ENCODE measurements at places on chromosomes 6 and 20. TPM values are rescaled to one million over a fixed set of nuclear protein-coding genes. Genes with fewer than 3 reads are reported as not detected.

DNA sequence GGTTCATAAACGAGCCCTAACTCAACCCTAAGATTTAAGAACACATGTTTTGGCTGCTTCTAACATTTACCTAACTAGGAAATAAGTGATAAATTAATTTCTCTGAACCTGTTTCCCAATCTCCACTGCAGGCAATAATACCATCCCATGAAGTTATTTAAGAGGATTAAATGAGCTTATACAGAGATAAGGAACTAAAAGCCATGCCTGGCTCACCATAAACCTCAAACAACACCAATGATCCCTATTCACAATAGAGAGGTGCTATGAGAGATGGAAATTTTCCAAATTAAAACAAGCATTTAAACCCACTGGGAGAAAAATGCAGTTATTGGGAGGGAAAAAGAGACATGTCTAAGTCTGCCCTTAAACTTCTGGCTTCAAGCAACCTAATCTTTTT is 33.9 kb upstream of the KLHL31 start:
- no peak overlapping the region for H3K4me3 ChIP-seq
- no peak overlapping the region for H3K27ac ChIP-seq
- no peaks in the 10 kb centered on the region for H3K36me3 ChIP-seq
- no peak for DNase-seq
- no peaks in the 10 kb centered on the region for H3K4me1 ChIP-seq

GRCh38 chr6:54860132-54860531 is 13.6 kb downstream of the FAM83B start:
- DNase-seq: no peak
- H3K27ac ChIP-seq: no peak overlapping the region
- no peak overlapping the region for H3K4me3 ChIP-seq
- H3K36me3 ChIP-seq: no peaks in the 10 kb centered on the region

GRCh38 chr20:34709831-34710567 is 5.9 kb downstream of the TP53INP2 start:
- H3K4me1 ChIP-seq: peaks cover 45% of the 10 kb centered on the region
- H3K36me3 ChIP-seq: peaks cover 24% of the 10 kb centered on the region
- H3K27ac ChIP-seq: peak overlapping the region; percentile 94
- peak overlapping the region; percentile 72 for H3K4me3 ChIP-seq
- no peaks in the 10 kb centered on the region for H3K27me3 ChIP-seq

- H3K4me3 ChIP-seq: no peak overlapping the region
- H3K27ac ChIP-seq: no peak overlapping the region
- peaks cover under 1% of the 10 kb centered on the region for H3K4me1 ChIP-seq
- no peaks in the 10 kb centered on the region for H3K36me3 ChIP-seq
- no peaks in the 10 kb centered on the region for H3K27me3 ChIP-seq
Observed at GRCh38 chr6:170159022-170159965, 131.6 kb downstream of the DLL1 start.

DNA sequence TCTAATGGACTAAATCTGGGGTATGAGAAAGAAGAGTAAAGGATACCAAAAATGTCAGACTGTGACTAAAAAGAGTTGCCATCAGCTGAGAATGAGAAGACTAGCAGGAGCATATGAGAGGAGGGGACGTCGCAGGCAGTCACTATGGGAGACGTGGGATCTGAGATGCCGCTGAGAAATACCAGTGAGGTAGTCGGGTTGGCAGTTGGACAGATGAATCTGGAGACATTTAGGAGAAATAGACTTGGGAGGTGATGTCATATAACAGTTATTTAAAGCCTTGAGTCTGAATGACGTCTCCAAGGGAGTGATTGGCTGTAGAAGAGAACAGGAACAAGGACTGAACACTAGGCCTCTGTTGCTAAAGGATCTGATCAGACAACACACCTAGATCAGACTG is 51.5 kb upstream of the TRIM26 start:
- no peak overlapping the region for H3K27ac ChIP-seq
- H3K27me3 ChIP-seq: no peaks in the 10 kb centered on the region
- peaks cover 9% of the 10 kb centered on the region for H3K4me1 ChIP-seq
- H3K4me3 ChIP-seq: no peak overlapping the region

DNA sequence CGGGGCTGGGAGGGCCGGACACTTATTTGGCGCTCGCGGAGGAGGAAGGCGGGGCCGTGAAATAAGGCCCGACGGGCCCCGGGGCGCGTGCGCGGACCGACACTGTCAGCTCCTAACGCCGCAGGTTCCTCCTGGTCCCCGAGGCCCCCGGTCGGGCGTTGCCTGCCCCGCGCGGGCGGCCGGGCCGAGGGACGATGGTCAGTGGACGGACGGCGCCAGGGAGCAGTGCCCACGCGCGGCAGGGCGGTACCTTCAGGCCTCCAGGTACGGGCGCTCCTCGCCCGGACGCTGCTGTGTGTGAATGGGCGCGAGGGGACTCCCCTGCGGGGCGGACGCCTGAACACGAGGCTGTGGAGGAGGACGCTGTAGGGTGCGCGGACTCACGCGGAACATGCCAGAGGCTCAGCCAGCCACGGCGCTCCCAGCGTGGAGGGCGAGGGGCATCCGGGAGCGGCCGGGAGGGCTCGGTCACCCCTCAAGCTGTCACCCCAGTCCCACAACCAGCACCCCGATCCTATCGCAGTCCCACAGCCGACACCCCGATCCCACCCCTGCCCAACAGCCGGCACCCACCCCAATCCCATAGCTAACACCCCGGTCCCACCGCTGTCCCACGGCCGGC is 339 bp upstream of the GMEB2 start:
- no peaks in the 10 kb centered on the region for H3K27me3 ChIP-seq
- peak; percentile 99 for DNase-seq
- peaks cover 39% of the 10 kb centered on the region for H3K4me1 ChIP-seq
- H3K27ac ChIP-seq: peak overlapping the region; percentile 93
- no peaks in the 10 kb centered on the region for H3K36me3 ChIP-seq
- peak overlapping the region; percentile 70 for H3K4me3 ChIP-seq

GRCh38 chr20:10113746-10114145 is 79.0 kb downstream of the ANKEF1 start:
- H3K36me3 ChIP-seq: no peaks in the 10 kb centered on the region
- DNase-seq: no peak
- H3K27me3 ChIP-seq: no peaks in the 10 kb centered on the region
- no peak overlapping the region for H3K27ac ChIP-seq
- no peak overlapping the region for H3K4me3 ChIP-seq

- no peak overlapping the region for H3K27ac ChIP-seq
- H3K4me1 ChIP-seq: peaks cover 6% of the 10 kb centered on the region
- DNase-seq: no peak
- H3K36me3 ChIP-seq: no peaks in the 10 kb centered on the region
Observed at GRCh38 chr6:169865346-169866139, 114.1 kb downstream of the ERMARD start.

DNA sequence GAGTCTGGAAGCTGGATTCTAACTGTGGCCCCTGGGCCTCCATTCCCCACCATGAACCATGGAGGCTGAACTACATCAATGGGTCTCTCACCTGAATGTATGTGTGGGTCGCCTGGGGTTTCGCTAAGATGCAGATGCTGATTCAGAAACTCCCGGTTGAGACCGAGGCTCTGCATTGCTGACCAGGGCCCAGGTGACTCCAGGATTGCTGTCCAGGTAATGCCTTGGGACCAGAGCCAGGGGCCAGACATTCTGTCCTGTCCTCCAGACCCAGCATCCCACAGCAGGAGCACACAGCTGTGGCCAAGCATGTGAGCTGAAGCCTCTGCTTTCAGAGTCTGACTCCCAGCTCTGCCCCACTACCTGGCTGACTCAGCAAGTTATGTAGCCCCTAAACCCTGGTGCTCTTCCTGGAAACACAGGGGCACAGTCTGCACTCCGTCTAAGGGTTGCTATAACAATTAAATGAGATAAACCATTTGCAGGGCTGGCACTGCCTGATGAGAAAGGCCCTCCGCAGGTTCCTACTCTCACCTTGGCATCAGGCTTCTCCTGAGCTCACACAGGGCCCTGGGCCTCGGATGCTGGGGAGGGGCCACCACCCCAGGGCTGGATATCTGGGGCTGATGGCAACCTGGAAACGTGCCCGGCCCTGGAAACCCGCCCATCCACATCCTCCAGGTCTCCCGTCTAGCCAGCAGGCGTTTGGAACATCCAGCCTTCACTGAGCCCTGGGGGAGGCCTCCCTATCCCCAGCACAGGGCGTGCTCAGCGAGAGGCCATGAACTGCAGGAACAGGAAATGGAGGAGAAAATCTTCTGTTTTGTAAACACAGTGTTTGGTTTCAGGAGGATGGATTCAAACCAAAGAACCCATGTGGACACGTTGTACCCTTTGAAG is 175.7 kb downstream of the DLL1 start:
- H3K4me1 ChIP-seq: no peaks in the 10 kb centered on the region
- H3K36me3 ChIP-seq: no peaks in the 10 kb centered on the region
- no peak for DNase-seq
- H3K4me3 ChIP-seq: no peak overlapping the region
- no peaks in the 10 kb centered on the region for H3K27me3 ChIP-seq
- H3K27ac ChIP-seq: no peak overlapping the region

DNA sequence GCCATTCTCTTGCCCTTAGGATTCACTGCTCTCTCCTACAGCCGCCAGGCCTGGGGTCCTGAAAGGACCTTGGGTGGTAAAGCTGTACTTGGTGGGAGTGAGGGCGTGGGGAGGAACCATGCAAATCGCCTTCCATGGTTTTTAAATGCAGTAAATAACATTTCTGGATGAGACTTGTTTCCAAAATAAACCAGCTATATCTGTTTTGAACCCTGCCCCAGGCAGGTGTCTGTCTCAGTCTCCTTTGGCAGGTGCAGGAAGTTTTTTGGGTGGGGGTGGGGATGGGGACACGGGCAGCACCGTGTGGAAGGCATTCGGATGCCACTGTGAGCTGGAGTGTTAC is 14.3 kb downstream of the ITPA start:
- H3K27ac ChIP-seq: no peak overlapping the region
- no peak overlapping the region for H3K4me3 ChIP-seq
- H3K27me3 ChIP-seq: no peaks in the 10 kb centered on the region
- no peak for DNase-seq
- peaks cover 35% of the 10 kb centered on the region for H3K36me3 ChIP-seq

DNA sequence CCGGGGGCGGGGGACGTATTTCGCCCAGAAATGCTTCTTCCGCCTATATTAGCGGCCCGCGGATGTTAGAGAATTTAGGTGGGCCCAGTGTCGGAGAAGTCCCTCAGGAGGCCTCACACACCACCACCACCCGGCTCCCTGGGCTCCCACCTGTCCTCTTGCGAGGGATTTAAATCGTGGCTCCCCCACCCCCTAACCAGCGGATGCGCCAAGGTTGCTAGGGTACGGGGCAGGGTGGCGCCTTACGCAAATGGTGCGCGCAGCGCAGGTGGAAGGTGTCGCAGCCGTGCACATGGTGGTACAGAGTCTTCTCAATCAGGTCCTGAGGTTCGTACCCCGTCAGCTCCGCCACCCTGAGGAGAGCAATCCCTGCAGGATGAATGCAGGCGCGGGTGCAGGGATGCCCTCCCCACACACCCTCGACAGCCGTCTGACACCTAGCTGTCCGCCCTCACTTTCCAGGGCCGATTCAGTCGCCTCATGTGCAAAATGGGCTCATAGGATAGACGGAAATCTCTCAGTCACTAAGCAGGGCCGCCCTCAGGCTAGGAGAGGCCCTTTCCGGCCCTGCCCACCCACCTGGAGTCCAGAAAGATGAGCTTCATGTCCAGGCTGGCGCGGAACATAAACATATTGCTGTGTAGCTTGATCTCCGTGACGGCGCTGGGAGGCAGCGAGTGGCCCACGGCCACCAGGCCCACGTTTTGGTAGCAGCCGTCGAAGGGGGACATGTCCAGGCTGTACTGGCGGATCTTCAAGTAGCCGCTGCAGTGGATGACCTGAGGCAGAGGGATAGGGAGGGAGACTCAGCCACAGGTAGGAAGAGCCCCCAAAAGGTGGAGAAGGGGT is 16.6 kb downstream of the SIM1 start:
- H3K27me3 ChIP-seq: peaks cover 4% of the 10 kb centered on the region
- H3K4me1 ChIP-seq: peaks cover 13% of the 10 kb centered on the region
- DNase-seq: peak; percentile 79
- no peak overlapping the region for H3K27ac ChIP-seq
- no peaks in the 10 kb centered on the region for H3K36me3 ChIP-seq

GRCh38 chr6:90445533-90446108 is 141.3 kb downstream of the MAP3K7 start:
- no peaks in the 10 kb centered on the region for H3K27me3 ChIP-seq
- no peak overlapping the region for H3K27ac ChIP-seq
- H3K36me3 ChIP-seq: no peaks in the 10 kb centered on the region
- no peak for DNase-seq

GRCh38 chr20:49100972-49101371 is 54.9 kb downstream of the CSE1L start:
- no peak overlapping the region for H3K27ac ChIP-seq
- peaks cover 80% of the 10 kb centered on the region for H3K36me3 ChIP-seq
- H3K4me1 ChIP-seq: no peaks in the 10 kb centered on the region
- no peaks in the 10 kb centered on the region for H3K27me3 ChIP-seq
- no peak overlapping the region for H3K4me3 ChIP-seq

GRCh38 chr20:43514648-43514999 is 7.1 kb downstream of the L3MBTL1 start:
- H3K27ac ChIP-seq: peak overlapping the region; percentile 78
- peak overlapping the region; percentile 62 for H3K4me3 ChIP-seq
- no peaks in the 10 kb centered on the region for H3K27me3 ChIP-seq
- DNase-seq: no peak
- H3K36me3 ChIP-seq: no peaks in the 10 kb centered on the region

NMBR gene
- total RNA-seq: not detected

SF3B5 gene
- total RNA-seq: 79.2 TPM

PLN gene
- total RNA-seq: 262 TPM

ANKRD66 gene
- not detected for total RNA-seq
